ENCODE measurements at places on chromosomes 12 and 14. TPM values are rescaled to one million over a fixed set of nuclear protein-coding genes. Genes with fewer than 3 reads are reported as not detected.

The PLBD1 gene
- polyA plus RNA-seq, result 18.8 TPM

The NFE2 gene
- 1.7 TPM for polyA plus RNA-seq

The ABHD12B gene
- polyA plus RNA-seq, result 1.6 TPM

The NELL2 gene
- polyA plus RNA-seq, result 0.25 TPM

The SIX4 gene
- polyA plus RNA-seq, result 26.3 TPM

The FGF23 gene
- not detected for polyA plus RNA-seq

The SYNDIG1L gene
- polyA plus RNA-seq, result not detected

The NCOR2 gene
- 146 TPM for polyA plus RNA-seq

The RTL1 gene
- polyA plus RNA-seq, result 69.2 TPM

The HOXC5 gene
- polyA plus RNA-seq, result 1.8 TPM

The OTUB2 gene
- polyA plus RNA-seq, result 0.67 TPM

The EAPP gene
- 28.6 TPM for polyA plus RNA-seq

The GPR162 gene
- 17.6 TPM for polyA plus RNA-seq

- no peak for DNase-seq
Observed at GRCh38 chr12:115001571-115002180, 317.7 kb upstream of the TBX3 start.

- DNase-seq, result no peak
Observed at GRCh38 chr12:95859344-95859816, 628 bp downstream of the SNRPF start.

GRCh38 chr12:38847247-38847646 is 58.1 kb downstream of the CPNE8 start:
- no peak for DNase-seq

DNA sequence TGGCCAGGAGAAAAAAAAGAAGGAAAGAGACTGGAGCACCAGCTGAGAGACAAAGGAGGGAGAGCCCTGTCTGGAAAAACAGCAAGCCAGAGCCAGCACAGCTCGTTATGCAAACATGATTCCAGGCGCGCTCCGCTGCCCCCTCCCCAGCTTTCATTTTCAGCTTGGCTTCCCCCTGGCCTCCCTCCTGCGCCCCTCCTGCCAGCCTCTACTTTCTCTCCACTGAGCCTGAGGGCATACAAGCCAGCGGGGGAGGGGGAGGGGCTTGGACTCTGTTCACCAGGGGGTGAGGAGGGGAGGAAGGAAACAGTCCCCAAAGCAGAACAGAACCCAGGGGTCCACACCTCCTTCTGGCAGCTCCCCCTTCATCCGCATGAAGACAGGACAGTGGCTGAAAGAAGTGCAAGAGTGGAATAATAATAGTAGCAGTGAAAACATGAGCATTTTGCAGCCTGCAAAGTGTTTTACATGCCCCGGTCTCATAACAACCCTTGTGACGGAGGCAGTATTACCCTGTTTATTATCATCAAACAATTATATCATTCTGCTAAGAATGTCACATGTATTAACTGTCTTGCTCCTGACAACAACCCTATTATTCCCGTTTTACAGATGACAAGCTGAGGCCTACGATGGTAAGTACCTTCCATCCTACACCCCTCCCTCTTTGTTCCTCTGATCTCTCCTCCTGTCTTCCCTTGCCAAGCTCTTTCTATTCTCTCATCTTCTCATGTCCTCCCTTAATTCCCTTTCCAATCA is 24.2 kb downstream of the SMUG1 start:
- DNase-seq, result no peak

GRCh38 chr14:54566410-54567223 is at the start of gene SAMD4A:
Gene SAMD4A, plus strand, starts transcription at chr14:54567128. Its CDS starts 789 bp downstream, at chr14:54567917.
- peak; percentile 86 for DNase-seq

- DNase-seq, result no peak
Observed at GRCh38 chr14:53640695-53641094, 315.9 kb downstream of the BMP4 start.

DNA sequence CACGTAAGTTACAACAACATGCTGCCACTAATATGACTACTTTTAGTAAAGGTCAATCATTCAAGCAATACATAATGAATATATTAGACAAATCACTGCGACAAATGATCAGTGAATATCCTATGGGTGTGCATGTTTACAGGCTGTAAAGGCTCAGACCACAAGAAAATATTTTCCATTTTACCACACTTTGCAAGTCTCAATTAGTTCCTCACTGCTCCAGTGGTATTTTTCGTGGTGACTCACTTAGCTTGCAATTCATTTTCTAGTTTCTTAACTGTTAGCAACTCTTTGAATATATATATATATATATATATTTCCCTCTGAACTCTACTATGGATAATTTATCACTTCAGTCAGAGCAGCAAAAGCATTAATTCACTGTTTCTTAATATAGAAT is 96.9 kb downstream of the EML5 start:
- no peak for DNase-seq

- DNase-seq, result no peak
Observed at GRCh38 chr14:94598816-94599655, 13.2 kb upstream of the SERPINA3 start.

DNA sequence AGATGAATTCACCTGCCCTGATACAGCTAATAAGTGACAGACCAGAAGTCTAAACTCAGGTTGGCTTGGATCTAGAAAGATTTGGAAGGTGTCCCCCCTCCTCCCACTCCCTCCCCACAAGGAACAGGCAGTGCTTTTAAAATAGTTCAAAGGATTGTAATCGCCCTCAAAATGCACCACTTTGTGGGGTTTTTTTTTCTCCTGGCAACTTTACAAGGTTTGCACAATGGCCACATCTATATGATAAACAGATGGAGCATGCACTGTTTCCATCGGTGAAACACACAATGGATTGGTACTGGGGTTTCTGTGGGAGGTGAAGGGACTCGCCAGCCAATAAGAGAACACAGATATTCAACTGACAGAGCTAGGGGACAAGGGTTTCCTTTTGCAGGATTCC is 137.4 kb downstream of the LLPH start:
- no peak for DNase-seq

DNA sequence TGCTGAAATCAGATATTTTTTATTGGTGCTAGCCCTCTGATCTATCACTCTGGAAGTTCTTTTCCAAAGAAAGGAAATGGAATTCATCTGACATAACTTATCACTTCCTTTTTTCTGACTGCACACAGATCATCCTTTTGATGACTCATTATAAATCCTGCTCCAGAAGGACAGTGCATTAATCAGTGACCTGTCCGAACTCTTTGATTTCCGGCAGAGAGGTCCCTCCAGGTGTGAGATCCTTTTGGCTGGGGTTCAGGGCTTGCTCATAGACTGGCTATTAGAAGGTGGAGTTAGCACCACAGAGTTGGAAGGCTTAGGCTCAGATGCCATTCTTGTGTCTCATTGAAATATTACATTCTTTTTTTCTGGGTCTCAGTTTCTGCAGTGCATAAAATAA is 328.2 kb downstream of the ZFP36L1 start:
- no peak for DNase-seq

DNA sequence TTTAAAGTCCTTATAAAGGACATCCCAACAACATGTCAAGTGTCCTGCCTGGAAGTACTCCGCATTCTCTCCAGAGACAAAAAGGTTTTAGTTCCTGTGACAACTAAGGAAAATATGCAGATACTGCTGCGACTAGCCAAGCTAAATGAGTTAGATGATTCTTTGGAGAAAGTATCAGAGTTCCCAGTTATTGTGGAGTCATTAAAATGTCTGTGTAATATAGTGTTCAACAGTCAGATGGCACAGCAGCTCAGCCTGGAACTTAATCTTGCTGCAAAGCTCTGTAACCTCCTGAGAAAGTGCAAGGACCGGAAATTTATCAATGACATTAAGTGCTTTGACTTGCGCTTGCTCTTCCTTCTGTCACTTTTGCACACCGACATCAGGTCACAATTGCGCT is 40.2 kb downstream of the RIC8B start:
- DNase-seq, result peak; percentile 23

DNA sequence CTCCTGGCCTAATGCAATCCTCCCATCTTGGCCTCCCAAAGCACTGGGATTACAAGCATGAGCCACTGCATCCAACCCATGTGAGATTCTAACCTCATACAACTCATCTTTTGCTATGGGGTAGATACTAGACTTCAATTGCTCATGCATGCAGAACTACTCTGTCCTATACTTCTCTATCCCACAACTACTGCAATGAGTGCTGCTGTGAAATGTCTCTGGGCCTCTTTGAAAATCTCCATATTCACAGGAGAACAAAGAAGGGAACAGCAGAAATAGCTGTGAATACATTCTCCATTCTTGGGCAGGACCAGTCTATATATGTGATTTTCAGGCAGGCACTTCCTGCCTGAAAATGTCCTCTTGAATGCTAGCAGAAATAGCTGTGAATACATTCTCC is 220.7 kb upstream of the GRIP1 start:
- DNase-seq, result no peak

- no peak for DNase-seq
Observed at GRCh38 chr12:6826125-6826733, 2.0 kb upstream of the P3H3 start.

GRCh38 chr14:38207736-38208617 is at the start of gene SSTR1:
Gene SSTR1, plus strand, starts transcription at chr14:38207904. Its CDS starts 1,486 bp downstream, at chr14:38209390.
- no peak for DNase-seq

GRCh38 chr12:109521831-109522230 is 44.4 kb downstream of the UBE3B start:
- DNase-seq, result no peak

DNA sequence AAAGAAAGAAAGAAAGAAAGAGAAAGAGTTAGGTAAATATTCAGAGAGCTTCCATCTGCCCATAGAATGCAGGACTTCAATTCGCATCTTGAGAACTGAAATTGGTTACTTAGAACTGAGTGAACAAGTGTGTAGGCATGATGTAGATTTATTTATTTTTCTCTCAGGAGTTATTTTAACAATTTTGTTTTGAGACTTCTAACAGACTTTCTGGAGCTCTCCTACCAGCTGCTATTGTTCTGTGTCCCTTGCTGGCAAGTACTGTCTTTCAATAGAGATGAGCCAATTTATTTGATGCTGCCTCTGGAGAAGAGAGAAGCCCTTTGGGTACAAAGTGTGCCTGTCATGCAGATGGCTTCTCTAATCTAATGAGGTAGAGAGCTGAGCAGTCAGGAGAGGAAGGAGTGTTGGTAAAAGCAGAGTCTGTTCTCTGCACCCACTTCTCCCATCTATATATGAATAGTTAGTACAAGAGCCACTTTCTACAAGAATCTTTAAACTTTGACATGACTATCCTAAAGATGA is 67.0 kb downstream of the SYT1 start:
- DNase-seq, result no peak

DNA sequence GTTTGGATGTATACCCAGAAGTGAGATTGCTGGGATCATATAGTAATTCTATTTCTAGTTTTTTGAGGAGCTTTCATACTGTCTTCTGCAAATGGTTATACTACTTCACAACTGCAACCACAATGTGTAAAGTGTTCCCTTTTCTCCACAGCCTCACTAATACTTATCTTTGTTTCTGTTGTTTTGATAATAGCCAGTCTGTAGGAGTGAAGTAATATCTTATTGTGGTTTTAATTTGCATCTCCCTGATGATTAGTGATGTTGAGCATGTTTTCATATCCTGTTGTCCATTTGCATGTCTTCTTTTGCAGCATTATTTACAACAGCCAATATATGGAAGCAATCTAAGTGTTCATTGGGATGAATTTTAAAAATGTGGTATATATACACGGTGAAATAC is 29.9 kb downstream of the GABARAPL1 start:
- DNase-seq, result no peak

- DNase-seq, result no peak
Observed at GRCh38 chr14:65817011-65817410, 404.5 kb downstream of the FUT8 start.

- DNase-seq, result no peak
Observed at GRCh38 chr12:68506619-68507018, 104.1 kb upstream of the RAP1B start.

DNA sequence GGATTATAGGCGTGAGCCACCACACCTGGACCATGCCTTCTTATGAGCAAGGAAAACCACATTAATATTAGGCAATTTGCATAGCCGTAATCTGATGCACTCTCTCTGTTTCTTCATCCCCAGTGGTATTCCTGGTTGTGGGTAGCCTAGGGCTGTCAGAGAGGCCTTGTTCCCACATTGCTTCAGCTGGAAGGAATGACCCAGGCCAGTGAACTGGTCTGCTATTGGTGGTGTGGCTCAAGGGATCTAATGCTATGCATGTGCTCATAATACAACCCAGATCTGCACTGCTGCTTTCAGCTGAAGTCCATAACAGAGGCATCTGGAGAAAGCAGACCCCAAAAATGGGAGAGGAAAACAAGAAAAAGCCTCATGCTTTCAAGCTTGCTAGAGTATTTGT is 33.1 kb upstream of the G2E3 start:
- DNase-seq, result no peak

GRCh38 chr14:71692496-71692895 is 239.7 kb upstream of the RGS6 start:
- no peak for DNase-seq

GRCh38 chr12:7884689-7885088 is 12.0 kb upstream of the SLC2A14 start:
- DNase-seq, result no peak

DNA sequence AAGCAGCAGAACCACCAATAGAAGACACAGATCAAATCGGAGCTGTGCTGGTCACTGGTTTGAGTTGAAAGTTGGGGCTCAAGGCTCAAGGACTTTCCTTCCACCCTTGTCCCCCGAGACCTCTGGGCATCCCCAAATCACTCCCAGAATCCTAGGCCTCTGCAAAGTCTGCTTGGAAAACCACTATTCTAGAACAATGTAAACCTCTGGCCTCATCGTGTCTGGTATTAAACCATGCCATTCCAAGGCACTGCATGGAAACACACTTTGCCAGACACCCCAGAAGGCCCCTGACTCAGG is 288.0 kb downstream of the DPF3 start:
- no peak for DNase-seq

DNA sequence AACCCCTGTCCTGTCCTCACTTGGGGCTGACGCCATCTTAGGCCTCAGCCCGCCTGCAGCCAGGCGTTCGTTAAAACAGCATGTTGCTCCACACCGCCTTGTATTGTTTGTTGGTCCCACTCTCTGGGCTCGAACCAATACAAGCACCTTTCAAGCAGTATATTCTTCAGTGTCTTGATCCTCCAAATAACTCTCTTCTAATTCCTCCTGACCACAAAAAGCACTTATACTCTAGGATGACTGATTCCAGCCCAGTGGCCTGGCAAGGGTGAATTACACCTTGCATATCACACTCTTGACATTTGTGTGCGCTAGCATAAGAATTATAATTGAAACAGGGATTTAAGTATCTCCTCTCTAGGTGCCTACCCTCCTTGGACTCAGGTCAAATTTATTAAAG is 7.1 kb downstream of the CCER1 start:
- no peak for DNase-seq

GRCh38 chr14:24068711-24069410 is 2.5 kb upstream of the CPNE6 start:
- DNase-seq, result no peak

DNA sequence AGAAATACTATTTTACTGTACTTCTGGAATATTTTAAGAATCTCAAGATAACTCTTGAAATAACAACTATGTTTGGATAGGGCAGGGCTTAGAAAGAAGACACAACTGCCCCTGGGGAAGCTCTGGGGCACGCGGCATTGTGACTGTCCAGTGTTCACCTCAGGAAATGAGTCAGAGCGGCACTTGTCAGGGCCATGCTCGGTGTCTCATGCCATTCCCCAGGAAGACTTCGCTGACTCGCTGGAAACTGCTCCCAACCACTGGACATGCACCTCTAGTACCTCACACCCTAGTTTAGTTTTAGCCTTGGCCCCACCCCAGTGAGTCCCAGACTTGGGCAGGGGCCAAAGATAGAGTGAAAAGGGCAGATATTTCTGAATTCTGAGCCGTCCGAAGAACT is 192.0 kb downstream of the TTC7B start:
- no peak for DNase-seq
